CD4-positive, alpha-beta T cell treated with Interferon gamma for 1 hour (primary cell): ENCODE measurements at places on chromosomes 16 and 17.

DNA sequence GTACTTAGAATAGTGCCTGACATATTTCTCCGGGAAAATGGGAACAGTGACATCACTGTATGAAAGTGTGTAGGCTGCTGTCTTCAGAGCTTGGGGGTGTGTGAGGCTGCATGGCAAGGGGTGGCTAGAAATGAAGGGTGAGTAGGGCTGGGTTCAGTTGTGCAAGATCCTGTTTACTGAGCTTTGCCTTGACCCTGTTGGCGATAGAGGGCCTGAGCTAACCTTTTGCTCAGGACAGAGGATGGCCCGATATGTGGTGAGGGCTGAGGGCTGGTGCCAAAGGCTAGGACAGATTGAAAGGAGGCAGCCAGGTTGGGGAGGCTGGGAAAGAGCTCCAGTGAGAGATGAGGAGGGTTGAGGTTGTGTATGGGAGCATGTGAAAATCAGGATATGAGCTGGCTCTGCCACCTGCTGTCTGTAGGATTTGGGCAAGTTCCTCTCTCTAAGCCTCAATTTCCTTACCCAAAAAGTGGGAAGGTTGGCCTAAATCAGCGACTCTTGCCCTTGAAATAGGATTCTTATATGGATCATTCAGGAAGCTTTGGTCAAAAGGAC lies 6.0 kb upstream of the CCL1 start:
- DNase-seq, result no peak

GRCh38 chr16:4060009-4060408 lies 56.2 kb downstream of the ADCY9 start:
- no peak for DNase-seq

- no peak for DNase-seq
Measured at GRCh38 chr17:78588258-78589030, 11.2 kb upstream of the DNAH17 start.

DNA sequence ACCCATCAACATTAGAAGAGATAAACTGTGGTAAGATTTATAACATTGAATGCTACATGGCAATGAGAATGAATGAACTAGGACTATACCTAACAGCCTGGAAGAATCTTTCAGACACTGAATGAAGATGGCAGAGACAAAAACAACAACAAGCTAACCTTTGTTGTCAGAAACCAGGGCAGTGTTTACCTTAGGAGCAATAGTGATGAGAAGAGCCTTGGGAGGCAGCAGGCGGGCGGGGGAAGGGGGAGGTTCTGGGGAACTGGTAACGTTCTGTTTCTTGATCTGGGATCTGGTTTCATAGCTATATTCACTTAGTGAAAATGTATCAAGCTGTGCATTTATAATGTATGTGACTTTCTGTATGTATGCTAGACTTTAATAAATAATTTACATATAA lies 139.0 kb upstream of the TNRC6C start:
- DNase-seq, result no peak

DNA sequence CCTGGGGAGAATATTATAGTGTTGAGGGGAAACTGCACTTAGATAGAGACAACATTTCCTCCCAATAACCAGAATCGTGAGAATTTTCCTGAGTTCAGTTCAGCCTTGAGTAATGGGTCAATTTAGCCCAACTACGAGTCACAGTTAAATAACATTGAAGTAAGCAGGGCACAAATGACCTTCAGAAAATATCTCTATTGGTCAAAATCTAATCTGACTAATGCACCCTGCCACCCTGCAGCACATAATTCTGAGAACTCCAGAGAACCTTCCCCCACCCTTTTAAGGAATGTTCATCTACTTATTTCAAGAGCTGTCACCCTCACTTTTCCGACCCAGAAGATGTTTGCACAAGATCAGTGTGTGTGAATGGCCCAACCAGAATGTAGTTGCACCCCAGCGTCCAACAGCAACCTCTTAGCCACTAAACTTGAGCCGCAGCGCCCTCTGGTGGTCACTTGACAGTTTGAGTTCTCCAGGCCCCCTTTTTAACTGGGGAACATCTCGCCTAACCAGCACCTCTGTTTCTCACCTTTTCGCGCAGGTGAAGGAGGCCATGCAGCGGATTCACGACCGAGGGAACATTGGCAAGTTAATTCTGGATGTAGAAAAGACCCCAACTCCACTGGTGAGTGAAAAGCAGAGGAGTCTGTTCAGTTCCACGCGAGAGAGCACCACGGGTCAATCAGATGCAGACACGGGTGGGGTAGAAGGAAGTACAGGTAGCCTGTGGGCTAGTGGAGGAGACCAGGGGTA lies 50.9 kb upstream of the CLEC3A start:
- peak; percentile 37 for DNase-seq

DNA sequence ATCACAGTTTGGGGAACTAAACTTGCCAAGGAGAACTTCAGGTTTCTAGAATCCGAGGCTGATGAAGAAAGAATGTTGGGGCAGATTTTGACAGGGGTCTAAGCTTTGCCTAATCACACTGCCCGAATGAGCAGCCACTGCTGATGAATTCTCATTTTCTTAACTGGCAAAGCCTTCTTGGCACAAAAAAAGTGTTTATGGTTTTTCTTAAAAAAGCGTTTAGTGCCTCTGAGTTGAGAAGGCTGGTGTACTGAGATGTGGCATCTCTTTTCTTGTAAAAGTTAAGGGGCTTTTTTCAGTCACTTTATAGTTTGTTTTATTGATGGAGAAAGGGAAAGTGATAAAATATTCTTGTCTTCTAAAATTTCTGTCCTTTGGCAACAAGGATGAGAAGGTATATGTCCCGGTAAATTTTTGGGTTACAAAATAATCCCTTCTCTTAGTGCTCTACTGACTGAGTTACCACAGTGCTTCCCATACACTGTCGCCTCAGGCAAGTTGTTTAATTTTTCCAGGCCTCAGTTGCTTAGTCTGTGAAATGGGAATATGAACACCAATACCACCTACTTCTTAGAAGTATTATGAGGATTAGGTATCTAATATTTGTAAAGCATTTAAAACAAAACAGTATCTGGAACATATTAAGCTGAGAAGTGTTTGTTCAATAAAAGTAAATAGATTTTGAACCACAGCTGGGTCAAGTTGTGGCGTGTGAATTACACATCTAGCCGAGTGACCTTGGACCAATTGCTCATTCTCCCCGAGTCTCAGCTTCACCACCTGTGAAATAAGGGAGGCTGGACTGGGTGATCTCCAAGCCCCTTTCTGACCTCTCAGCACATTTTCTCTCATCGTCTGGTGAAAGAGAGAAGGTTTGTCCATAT lies 320.8 kb downstream of the HAPSTR1 start:
- no peak for DNase-seq

- no peak for DNase-seq
Measured at GRCh38 chr17:58375811-58376210, 23.8 kb upstream of the SUPT4H1 start.

- DNase-seq, result no peak
Measured at GRCh38 chr16:1027501-1027815, 45.1 kb upstream of the SSTR5 start.

GRCh38 chr17:81740395-81740961 lies 28.4 kb downstream of the SLC25A10 start:
- no peak for DNase-seq

DNA sequence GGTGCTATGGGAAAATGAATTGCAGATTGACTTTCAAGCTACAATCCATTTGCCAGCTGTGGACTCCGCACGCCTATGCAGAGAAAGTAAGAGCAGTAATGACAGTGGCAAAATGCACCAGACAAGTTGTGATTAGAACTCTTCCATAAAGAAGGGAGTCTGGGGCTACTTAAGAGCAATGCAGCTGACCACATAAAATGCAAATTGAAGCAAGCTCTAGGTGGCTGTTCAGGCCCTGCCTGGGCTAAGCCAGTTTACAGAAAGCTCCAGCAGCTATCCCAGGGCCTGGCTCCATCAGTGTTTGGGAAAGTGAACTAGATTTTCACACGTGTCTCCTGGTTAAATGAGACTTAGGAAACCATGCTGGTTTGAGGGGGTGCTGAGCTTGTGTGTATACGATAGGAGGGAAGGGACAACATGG lies 2.2 kb upstream of the MAP2K6 start:
- DNase-seq, result no peak

DNA sequence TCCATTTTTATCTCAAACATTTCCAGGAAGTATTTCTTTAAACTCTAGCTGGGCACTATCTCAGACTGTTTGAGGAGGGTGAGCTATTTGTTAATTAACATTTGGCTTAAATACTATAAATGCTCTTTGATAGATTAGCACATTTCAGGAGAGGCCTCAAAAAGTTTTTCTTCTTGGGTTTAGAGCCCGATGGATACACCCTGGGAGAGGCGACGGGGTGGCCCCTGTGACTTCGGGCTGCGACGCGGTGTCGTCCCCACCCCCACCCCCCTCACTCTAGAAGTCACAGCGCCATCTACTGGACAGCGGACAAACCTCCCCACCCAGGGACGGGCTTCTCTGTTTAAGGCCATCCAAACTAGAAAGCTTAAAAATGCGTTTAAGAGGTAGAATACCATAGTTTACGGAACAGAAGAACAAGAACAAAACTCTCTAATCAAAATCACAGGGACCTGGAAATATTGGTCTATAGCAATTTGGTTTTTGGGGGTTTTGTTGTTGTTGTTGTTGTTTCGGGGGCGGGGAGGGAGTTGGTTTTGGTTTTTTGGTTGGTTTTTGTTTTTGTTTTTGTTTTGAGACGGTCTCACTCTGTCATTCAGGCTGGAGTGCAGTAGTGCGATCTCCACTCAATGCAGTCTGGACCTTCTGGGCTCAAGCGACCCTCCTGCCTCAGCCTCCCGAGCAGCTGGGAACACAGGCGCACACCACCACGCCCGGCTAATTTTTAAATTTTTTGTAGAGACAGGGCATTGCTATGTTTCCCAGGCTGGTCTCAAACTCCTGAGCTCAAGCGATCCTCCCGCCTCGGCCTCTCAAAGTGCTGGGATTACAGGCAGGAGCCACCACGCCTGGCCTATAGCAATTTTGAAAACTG lies 254.4 kb downstream of the C16orf95 start:
- DNase-seq, result no peak

DNA sequence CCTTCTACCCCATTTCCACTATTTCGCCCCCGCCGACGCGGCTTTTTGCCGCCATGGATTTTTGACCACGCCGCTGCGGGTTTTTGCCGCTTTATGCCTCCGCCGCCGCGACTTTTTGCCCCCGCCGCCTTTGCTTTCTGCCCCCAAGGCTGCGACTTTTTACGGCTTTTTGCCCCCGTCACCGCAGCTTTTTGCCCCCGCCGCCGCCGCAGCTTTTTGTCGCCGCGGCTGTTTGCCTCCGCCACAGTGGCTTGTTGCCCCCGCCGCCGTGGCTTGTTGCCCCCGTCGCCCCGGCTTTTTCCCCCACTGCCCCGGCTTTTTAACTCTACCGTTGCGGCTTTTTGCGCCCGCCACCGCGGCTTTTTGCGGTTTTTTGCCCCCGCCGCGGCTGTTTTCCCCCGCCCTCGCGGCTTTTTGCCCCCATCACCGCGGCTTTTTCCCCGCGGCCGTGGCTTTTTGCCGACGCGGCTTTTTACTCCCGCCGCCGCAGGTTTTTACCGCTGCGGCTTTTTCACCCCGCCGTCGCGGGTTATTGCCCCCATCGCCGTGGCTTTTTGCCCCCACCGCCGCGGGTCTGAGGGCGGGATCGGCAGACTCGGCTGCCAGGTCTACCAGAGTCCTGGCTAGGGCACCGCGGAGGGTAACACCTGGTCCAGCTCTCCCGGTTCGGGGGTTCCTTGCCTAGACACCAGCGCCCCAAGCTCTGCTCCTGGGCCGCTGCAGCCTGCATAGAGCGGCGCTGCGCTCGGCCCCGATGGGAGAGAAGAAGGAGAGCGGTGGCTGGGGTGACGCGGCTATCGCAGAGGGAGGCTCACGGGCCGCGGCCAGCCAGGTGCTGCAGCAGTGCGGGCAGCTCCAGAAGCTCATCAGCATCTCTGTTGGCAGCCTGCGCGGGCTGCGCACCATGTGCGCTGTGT lies 562.7 kb upstream of the WSB1 start:
- DNase-seq, result no peak

DNA sequence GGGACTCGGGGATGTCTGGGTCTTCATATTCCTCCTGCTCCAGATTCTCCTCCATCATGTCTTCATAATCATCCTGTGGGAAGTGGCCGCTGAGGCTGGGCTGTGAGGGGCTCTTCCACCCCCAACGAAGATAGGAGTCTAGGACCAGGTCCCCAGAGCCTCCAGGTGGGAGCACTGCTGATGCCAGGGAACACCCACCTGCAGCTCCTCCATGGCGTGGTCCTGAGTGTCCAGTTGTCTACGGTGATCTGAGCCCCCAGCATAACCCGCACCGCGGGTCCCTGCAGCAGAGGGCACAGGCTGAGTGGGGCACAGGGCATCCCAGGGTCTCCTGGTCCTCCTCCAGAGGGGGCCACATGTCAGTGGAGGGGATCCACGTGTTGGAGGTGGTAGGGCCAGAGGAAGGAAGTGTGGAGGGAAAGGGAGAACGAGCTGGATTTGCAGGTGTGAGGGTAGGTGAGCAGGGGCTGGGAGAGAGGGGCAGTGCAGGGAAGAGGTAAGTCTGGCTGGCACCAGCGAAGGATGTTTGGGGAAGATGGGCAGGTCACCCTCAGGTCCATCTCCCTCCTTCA lies 5.2 kb downstream of the SLC4A1 start:
- DNase-seq, result no peak

GRCh38 chr17:2965621-2966595 lies 97.5 kb downstream of the OR1D5 start:
- no peak for DNase-seq

DNA sequence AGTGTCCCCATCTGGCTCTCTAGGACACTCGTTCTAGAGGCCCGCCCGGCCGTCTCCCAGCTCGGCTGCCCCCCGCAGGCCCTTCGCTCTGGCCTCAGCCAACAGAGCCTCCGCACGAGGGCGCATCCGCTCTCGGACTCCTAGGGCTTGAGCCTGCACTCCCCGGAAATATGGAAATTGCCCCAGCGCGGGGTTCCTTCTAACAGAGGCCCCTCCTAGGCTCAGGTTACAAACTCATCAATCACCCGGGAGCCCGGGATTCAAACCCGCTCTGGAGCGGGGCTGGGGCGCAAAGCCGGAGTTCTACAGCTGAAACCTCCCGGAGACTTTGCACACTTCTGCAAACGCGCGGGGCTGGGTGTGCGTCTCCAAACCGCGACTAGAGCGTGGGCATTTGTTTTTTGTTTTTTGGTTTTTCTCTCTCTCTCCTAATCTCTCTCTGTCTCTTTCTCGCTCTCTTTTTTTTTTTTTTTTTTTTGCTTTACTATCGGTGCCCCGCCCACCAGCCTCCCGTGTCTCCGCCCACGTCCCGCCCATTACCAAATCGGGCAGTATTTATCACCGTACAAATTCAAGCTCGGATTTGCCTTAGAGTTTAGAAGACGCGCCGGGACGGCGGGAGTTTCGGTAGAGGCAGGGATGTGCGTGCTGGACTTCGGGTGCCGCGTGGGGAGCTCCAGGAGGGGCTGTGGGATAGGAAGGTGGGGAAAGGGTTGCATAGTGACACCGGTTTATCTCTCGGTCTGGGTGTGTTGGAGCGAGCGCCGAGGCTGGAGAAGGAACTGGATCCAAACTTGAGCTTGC lies 2.4 kb upstream of the FOXL1 start:
- peak; percentile 14 for DNase-seq
